Mononuclear cell (primary cell): ENCODE measurements at places on chromosomes 1 and 21. TPM values are rescaled to one million over a fixed set of nuclear protein-coding genes. Genes with fewer than 3 reads are reported as not detected.

Gene SHISAL2A
- total RNA-seq: 13.1 TPM

Gene WNT2B
- 0.31 TPM for total RNA-seq

Gene EVA1C
- total RNA-seq: 4.9 TPM

Gene TAL1
- total RNA-seq: 10.8 TPM
